Esophagus mucosa (tissue), 1 donor: ENCODE measurements at places on chromosomes 7 and 10.

GRCh38 chr7:124376111-124376510 is 343.2 kb upstream of the TMEM229A start:
- no peak for ATAC-seq

DNA sequence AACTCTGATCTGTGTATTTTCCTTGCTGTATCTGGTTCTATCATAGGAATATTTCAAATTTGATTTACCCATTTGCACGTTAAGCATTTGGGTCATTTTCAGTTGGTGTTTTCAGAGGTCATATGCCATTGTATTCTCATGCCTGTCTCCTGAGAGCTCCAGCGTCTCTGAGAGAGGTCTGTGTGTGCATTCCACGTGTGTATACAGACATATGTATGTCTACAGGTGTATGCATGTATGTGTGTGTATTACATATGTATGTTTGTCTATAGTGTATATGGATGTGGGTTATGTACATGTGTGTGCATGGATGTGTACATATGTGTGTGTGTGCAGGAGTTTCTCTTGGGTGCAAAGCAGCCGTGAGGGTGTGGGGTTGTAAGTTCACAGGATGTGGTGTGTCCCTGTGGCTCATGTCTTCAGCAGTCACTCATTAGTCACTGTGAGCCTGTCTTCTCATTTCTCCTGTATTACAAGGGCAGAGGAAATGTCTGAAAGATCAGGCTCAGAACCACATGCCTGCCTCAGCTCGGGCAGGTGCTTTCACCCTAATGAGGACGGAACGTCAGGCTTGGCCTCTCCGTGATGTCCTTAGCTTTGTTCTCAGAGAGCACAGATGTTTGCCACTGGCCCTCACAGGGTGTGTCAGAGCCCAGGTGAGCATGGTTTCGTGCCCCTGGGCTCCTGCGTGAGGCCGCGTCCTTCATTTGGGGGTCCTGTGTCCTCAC is 101.6 kb downstream of the NKX6-2 start:
- ATAC-seq: peak; percentile 73

DNA sequence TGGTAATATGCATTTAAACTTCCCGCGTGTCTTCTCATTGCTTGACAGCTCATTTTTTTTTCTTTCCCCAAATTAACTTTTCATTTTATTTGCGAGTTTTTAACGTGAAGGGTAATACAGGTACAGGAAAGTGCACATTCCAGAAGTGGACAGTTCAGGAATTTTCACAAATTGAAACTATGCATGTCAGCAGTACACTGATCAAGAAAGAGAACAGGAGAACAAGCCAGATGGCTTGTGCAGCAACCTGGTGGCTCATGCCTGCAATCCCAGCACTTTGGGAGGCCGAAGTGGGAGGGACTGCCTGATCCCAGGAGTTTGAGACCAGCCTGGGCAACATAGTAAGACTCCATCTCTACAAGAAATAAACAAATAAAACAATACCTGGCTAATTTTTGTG is 28.5 kb downstream of the ARL5B start:
- no peak for ATAC-seq

DNA sequence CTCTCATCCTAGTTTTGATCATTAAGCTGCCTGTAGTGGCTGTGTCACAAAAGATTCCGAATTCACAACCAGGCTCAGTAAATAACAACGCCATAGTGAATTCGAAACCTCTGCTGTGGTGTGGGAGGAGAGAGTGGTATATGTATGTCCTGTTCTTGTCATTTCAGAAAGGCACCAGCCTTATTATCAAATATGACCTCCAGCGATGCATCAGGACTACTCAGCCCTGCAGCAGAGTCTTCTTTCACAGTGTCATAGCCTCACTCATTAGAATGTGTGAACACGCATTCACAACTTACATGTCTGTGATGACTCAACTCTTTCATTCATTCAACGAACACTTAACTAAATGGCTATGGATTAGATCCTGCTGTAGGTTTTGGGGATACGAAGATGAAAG is 15.3 kb downstream of the AOC1 start:
- ATAC-seq: no peak

- no peak for ATAC-seq
Observed at GRCh38 chr7:153017223-153017622, 257.7 kb downstream of the ACTR3B start.

GRCh38 chr10:23384364-23384763 is 39.8 kb upstream of the C10orf67 start:
- ATAC-seq: peak; percentile 94

GRCh38 chr10:70267161-70267933 is 16.5 kb downstream of the NPFFR1 start:
- ATAC-seq: peak; percentile 94
